Colonic mucosa (tissue), 4 donors: ENCODE measurements at places on chromosomes 12 and 14.

DNA sequence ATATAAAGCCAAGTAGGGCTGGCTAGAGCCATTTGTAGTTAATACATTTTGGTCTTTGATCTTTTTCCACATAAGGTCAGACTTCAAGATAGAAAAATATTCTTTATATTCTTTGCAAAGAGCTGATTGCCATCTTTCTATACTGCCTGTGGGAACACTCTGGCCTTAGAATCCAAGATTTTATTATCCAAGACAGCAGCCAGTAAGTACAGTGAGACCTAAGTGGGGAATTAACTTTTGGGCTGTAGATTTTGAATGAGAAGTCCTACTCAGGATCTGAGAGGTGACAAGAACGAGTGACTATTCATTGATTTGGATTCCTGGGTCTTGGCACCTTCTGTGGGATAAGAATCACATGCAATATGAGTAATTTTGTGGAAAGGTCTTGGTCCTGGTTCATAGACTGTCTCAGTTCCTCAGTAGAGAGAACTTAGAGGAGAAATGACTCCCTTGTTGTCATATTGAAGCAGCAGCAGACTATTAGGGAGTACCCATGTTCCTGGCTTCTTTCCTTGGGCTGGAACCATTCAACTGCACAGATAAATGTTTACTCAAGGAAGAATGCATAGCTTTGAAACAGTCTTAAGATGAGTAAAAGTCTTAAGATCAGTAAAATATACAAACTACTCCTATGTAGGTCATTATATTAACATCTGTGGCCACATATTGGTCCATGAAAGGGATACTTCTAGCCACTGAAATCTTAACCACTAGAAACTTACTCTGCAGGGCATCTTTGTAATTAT lies 353.8 kb downstream of the RAD51B start:
- H3K27me3 ChIP-seq, result no peaks in the 10 kb centered on the region
- H3K4me3 ChIP-seq, result no peak overlapping the region
- H3K36me3 ChIP-seq, result no peaks in the 10 kb centered on the region

DNA sequence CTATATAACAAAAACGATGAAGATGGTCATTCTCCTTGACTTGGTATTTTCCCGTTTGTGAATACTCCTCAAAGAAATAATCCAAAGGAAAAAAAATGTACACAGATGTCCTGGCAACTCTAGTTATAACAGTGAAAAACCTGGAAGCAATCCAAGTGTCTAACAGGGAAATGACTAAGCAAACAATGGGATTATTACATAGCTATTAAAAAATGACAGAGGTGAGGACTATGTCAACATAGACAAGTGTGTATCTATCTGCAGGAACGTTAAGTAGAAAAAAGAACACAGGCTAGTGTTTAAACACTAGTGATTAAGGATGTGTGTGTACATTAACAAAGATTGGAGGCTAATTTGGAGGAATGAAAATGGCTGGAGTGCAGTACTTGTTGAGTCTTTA lies 5.9 kb upstream of the APOLD1 start:
- H3K27ac ChIP-seq, result no peak overlapping the region
- H3K4me3 ChIP-seq, result no peak overlapping the region
- H3K4me1 ChIP-seq, result peaks cover 6% of the 10 kb centered on the region

- H3K4me1 ChIP-seq, result no peaks in the 10 kb centered on the region
- peak; percentile 6 for DNase-seq
- no peak overlapping the region for H3K27ac ChIP-seq
- no peak overlapping the region for H3K4me3 ChIP-seq
Measured at GRCh38 chr14:72605096-72605920, 288.6 kb downstream of the DPF3 start.

- DNase-seq, result peak; percentile 57
- no peaks in the 10 kb centered on the region for H3K36me3 ChIP-seq
- H3K27ac ChIP-seq, result no peak overlapping the region
- no peak overlapping the region for H3K4me3 ChIP-seq
Measured at GRCh38 chr14:96090441-96091148, 51.4 kb downstream of the C14orf132 start.

DNA sequence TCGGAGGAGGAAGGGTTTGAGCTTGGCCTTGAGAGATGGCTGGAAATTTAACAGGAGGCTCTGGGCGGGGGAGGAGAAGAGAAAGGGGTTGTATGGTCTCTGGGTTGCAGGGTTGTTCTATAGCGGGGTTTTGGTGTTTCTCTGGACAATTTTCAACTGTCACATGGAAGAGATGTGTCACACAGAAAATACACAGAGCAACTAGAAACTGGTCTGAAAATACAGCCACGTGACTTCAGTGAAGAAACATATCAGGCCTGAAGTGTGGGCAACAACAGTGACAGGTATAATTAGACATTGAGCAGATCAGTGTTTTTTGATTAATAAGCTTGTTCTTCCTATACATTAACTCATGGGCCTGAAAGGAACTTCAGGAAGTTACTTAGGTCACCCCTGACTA lies 205.3 kb upstream of the HMGA2 start:
- no peak overlapping the region for H3K4me3 ChIP-seq
- DNase-seq, result no peak
- no peak overlapping the region for H3K27ac ChIP-seq
- no peaks in the 10 kb centered on the region for H3K27me3 ChIP-seq
- no peaks in the 10 kb centered on the region for H3K36me3 ChIP-seq
- H3K4me1 ChIP-seq, result no peaks in the 10 kb centered on the region

DNA sequence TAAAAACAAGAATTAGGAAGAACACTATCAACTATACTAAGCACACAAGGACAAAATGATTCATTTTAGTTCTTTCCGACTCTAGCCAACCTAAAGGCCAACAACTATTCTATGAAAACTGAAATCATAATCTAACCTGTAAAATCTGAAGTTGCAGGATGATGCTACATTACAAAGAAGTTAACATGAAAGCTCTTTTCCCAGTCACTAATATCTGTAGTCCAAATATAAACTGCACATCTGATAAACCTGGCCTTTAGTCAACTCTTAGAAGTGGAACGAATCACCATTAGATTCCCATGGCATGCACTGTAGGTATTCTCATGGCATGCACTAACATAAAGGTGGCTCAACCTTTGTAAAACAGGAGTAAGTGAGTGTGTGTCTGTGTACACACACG lies 41.7 kb downstream of the BLTP3B start:
- no peak overlapping the region for H3K27ac ChIP-seq
- no peak overlapping the region for H3K4me3 ChIP-seq
- DNase-seq, result no peak
- H3K36me3 ChIP-seq, result no peaks in the 10 kb centered on the region
- no peaks in the 10 kb centered on the region for H3K27me3 ChIP-seq

- no peaks in the 10 kb centered on the region for H3K36me3 ChIP-seq
- H3K27me3 ChIP-seq, result peaks cover 37% of the 10 kb centered on the region
- H3K27ac ChIP-seq, result no peak overlapping the region
Measured at GRCh38 chr14:69567563-69567962, 7.1 kb downstream of the CCDC177 start.

- H3K36me3 ChIP-seq, result no peaks in the 10 kb centered on the region
- DNase-seq, result no peak
- no peaks in the 10 kb centered on the region for H3K4me1 ChIP-seq
- no peak overlapping the region for H3K27ac ChIP-seq
- no peak overlapping the region for H3K4me3 ChIP-seq
- no peaks in the 10 kb centered on the region for H3K27me3 ChIP-seq
Measured at GRCh38 chr14:77583657-77584056, 32.8 kb downstream of the SPTLC2 start.

GRCh38 chr12:94817695-94818075 lies 167.3 kb upstream of the TMCC3 start:
- H3K27ac ChIP-seq, result no peak overlapping the region
- H3K36me3 ChIP-seq, result no peaks in the 10 kb centered on the region
- no peaks in the 10 kb centered on the region for H3K27me3 ChIP-seq
- no peaks in the 10 kb centered on the region for H3K4me1 ChIP-seq
- no peak for DNase-seq
- no peak overlapping the region for H3K4me3 ChIP-seq

DNA sequence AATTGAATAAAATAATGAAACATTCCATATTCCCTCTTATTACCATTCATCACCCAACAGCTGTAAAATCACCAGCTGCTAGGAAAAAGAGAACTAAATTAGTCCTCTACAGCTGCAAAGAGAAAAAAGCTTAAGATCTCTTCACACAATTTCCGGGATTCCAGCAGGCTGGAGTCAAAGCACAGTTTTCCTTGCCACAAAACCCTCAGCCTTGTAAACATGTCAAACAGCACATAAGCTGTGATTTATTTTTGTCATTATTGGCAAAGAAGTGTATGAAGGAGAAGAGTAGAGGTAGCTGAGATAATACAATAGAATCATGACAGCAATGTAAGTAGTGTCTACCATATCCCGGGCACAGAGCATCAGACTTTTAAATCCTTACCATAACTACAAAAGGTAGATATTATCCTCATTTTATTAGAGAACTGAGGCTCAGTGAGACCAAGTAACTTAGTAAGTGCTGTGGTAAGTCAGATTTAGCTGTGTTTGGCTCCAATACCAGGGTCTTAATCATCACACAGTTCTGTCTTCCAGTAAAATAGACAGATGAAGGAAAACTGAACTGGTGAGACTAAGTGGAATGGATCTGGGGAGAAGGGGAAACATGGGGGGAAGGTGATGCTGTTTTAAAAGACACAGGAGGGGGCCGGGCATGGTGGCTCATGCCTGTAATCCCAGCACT lies 57.3 kb downstream of the NTN4 start:
- no peaks in the 10 kb centered on the region for H3K27me3 ChIP-seq
- H3K4me3 ChIP-seq, result no peak overlapping the region
- peaks cover 4% of the 10 kb centered on the region for H3K4me1 ChIP-seq

DNA sequence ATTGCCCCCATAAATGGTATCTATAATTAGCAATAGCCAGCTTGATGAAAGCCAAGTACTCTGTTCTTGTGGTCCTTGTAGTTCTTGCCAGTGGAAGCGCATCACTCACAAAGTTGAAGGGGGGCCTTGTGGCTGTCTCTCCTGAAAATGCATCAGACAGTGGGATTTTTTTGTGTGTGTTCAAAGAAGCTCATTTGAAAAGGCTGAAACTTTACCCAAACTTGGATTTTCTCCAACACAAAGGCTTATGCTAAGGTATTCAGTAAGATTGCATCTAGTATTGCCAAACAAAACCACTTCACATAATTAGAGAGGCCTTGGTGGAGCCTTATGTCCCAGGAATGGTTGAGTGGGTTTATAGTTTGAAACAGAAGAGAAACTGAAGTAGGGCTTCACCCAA lies 216.7 kb upstream of the TMTC1 start:
- no peaks in the 10 kb centered on the region for H3K36me3 ChIP-seq
- DNase-seq, result no peak
- H3K4me1 ChIP-seq, result no peaks in the 10 kb centered on the region
- H3K27ac ChIP-seq, result no peak overlapping the region
